ENCODE measurements at places on chromosomes 5 and 9.
A peak's percentile ranks its signal among the peaks of the same experiment; 100 is the strongest.

- no peak for DNase-seq
Measured at GRCh38 chr5:15995341-15996052, 184.1 kb downstream of the MARCHF11 start.

DNA sequence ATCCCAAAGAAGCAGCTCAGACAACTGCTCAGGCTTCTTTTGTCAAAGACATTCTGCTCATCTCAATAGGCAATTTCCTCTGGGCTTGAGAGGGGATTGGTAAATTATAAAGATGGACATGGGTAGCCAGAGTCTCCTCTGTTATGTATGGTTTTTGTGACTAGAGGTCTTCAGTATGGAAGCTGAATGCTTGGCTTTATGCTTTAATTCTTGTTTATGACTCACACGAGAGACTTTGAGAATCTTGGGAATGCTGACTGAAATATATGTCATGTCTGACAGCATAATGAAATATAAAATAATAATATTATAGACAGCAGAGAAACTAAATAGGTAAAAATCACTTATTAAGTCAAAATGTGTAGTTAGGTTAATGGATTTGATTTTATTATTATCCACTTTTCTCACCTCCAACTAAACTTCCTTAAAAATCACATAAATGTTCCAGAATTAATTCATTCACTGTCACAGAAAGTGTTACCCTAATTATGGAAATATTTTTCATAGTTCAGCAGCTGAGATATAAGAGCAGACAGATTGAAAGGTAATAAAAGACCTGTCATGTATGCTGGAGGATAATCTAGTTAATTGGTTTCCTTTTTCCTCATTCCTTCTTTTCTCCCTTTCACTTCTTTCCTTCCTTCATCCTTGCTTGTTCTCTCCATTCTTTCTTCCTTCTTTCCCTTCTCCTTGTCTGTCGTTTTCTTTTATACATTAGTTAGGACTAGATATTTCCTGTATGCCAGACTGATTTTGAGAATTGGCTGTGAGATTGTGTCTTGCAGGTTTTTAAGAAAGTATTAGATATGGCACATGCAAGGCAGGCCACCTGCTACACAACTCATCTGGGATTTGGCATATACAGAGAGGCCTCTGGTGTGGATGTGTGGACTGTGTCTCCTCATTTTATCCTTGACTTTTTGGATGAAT is 1866.1 kb upstream of the NUDT12 start:
- no peak for DNase-seq

DNA sequence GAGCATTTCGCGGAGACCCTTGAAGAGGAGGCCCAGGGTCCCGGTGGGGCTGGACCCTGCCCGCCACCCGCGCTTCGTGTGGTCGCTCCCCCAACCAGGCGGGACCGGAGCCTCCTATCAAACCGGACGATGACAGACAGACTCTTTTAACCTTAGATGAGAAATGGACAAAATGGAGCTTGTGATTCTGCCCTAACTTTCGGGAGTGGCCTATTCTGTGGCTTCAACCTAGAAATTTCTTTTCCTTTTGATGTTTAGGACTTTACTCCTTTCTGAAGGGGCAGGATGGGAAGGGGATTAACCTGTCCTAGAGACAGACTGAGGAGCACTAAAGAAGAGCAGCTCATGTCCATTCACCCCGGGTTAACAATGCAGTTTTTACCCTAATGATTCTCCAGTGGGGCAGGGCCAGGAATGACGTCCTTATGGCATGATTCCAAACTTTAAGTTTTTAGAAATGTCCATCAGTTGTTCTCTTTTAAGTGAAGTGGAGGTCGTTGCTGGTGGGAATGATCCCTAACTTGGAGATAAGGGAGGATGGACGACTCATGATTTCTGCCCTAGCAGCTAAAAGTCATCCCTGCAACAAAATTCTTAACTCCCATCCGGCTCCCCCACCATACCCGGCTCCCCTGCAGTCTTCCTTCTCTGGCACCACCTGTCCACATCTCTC is 1.0 kb downstream of the NIPSNAP3A start:
- DNase-seq = peak; percentile 22

GRCh38 chr5:11234501-11234911 is 473.5 kb upstream of the DAP start:
- DNase-seq = no peak

DNA sequence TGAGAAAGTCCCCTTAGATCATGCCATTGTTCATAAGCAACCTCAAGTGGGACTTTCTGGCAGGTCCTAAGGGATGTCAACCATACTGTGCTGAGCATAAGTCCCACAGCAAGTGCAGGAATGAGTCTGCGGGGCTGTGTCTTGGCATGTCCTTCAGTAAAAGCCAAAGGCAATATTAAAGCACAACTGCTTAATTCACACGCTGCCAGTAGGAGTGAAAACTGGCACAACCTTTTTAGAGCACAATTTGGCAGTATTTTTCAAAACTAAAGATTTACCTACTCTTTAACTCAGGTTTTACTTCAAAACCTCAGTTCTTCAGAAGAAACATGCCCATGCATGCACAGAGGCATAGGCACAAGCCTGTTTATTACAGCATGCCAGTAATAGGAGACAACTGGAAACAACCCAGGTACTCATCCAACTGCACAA is 24.4 kb upstream of the SMAD5 start:
- DNase-seq = no peak

GRCh38 chr5:107868650-107869409 is 198.1 kb upstream of the EFNA5 start:
- DNase-seq = no peak

DNA sequence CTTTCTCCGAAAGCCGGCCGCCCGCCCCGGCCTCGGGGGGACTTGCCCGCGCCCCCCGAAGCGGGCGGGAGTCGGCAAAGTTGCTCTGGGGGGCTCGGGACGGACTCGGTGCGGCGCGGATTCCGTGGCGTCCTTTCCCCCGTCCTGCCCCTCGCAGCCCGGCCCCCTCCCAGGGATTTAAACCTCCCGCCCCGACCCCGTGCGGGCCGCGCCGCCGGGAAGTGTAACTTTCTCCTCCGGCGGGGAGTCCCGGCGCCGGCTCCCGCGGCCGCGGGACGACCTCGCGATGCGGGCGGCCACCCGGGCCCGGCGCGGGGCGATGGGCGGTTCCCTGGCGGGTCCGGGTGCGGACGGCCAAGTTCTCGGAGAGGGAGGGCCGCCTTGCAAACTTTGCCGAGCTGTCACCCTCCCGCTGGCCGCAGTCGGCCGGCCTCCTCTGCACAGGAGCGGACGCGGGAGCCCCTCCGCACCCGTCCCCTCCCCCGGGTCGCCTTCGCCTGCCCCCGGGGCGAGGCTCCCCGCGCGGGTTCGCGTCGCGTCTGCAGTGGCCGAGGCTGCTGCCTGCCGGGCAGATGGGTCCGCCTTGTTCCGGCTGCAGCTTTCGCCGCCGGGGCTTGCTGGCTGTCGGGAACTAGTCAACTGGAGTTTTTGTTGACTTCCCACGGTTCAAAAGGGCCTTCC is 732 bp downstream of the PBX3 start:
- DNase-seq = peak; percentile 32

DNA sequence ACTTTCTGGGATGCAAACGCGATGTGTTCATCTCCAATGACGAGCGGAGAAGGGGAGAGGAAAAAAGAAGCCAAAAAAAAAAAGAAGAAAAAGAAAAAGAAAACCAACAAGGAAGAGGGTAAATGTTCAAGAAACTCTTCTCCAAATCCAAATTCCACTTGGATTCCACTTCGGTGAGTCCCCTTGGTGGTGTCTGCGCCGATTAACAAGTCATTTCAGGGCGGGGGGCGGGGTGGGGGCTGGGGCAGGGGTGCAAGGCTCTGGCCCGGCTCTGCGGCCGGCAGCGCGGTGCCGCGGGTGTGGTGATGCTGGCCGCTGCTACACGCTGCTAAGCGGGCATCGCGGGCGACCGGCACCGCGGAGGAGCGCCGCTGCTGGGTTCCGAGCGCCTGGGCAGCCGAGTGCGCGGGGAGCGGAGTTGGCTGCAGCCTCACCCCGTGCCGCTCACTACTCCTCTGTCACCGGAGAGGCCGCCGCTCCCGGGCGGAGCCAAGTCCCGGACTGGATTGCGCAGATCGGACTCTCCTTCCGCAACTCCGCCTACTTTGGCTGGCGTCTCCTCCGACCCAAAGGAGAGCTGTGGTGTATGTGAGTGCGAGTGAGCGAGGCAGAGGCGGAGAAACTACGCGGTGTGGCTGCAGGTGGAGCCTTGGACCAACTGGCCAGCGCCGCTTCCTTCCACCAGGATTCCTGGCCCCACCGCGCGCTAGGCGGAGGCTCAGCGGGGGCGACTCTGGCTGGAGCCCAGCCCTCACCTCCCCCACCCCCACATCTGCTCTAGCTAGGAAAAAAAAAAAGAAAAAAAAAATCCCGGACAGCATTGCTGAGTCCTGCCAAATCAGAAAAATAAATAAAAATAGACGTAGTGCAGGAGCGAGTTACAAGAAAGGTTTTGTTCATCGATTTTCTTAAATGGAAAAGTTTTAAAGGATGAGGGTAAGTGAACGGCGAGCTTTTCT is at the start of gene SEMA6A:
Gene SEMA6A, minus strand, starts transcription at position 457 of the 959 bp plus-strand sequence. CDS start 69,879 bp downstream, outside the sequence.
- peak; percentile 1 for DNase-seq
